ENCODE measurements at places on chromosomes 16 and 17. TPM values are rescaled to one million over a fixed set of nuclear protein-coding genes. Genes with fewer than 3 reads are reported as not detected.

DNA sequence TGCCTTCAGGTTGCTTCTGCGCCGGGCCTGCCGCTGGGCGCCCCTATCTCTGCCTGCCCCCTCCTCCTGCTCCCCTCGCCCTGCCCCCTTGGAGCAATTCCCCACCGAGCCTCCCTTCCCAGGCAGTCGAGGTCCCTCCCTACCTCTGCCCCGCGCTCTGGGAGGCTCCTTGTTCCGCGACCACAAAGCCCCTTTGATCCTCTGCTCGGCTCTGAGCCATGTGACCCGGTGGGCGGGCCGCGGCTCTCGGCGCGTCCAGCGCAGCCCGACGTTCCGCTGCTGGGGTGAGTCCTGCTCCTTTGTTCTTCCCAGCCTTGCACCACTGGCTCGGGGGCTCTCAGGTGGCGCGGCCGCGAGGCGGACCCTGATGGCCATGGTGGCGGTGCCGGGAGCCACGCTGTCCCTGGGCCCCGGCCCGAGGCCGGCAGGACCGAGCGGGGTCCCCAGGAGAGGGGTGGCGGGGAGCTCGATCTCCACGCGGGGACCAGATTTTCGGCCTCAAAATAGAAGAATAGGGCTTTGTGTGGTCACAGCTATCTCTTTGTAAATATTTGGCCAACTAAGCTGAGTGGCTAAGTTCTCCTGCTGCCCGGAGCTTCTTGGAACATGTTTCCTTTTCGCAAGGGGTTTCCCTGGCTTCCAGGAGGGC lies 310.6 kb downstream of the SEC14L1 start:
- H3K27me3 ChIP-seq = no peaks in the 10 kb centered on the region
- peak overlapping the region; percentile 60 for H3K4me3 ChIP-seq
- DNase-seq = peak; percentile 97
- H3K36me3 ChIP-seq = no peaks in the 10 kb centered on the region

DNA sequence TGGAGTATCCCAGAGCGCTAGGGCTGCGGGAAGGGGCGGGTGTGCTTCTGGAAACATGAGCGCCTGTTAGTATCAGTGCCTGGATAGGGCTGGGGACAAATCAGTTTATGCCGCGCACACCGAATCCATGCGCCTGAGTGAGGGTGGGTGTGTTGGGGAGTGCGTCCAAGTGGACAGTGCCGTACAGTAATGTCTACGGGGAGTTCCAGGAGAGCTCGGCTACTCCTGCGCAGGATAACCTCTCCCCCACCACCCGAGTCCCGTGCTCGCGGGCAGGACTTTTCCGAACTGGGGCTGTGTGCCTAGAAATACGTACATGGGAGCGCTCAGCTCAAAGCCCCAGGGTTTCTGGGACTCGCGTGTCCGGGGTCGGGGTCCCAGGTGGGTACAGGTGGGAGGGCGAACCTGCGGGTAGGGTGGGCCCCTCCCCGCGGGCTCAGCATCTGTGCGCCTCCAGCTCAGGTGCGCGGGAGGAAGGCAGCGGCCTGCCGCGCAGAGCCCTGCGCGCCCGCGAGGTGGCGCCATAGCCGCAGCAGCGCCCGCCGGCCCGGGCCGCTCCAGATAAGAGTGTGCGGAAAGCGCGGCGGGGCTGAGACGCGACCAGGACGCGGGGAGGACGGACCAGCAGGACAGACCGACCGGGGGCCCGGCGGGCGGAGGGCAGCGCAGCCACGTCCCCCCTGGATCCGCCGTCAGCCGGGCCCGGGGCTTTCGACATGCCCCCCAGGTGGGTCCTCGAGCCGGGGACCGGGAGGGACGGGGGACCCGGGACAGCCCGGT lies at the start of gene HIC1:
TSS of gene HIC1 (plus strand) at position 592 of the 780 bp plus-strand sequence. CDS start 1,588 bp downstream, outside the sequence.
- no peak for DNase-seq
- no peak within 1 kb of the TSS for H3K27ac ChIP-seq
- no peaks in the 10 kb centered on the region for H3K4me1 ChIP-seq
- no peaks in the 10 kb centered on the region for H3K27me3 ChIP-seq
- H3K4me3 ChIP-seq = no peak within 1 kb of the TSS

DNA sequence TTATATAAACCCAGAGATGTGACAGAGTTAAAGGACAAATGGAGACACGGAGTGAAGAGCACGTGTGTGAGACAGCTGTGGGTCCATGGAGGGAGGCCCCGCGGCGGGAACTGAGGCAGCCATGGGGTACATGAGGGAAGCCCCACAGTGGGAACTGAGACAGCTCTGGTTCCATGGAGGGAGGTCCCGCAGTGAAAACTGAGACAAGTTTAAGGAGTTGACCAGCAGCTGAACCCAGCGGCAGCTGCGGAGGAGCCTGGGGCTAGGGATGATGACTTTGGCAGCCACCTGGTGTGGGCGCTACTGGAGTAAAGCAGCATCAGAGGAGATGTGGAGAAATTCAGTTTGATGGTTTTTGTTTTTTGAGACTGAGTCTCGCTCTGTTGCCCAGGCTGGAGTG lies 185.1 kb downstream of the RPTOR start:
- peak; percentile 99 for DNase-seq
- H3K27me3 ChIP-seq = no peaks in the 10 kb centered on the region
- no peaks in the 10 kb centered on the region for H3K36me3 ChIP-seq

GRCh38 chr16:56102183-56102686 lies 89.1 kb upstream of the GNAO1 start:
- no peak overlapping the region for H3K27ac ChIP-seq
- DNase-seq = peak; percentile 30
- no peaks in the 10 kb centered on the region for H3K4me1 ChIP-seq
- H3K4me3 ChIP-seq = 0 out of 2 replicates have a peak overlapping the region, but pooled peaks have one; percentile 4
- H3K36me3 ChIP-seq = no peaks in the 10 kb centered on the region

- H3K27ac ChIP-seq = no peak overlapping the region
- no peak overlapping the region for H3K4me3 ChIP-seq
- DNase-seq = no peak
- peaks cover 3% of the 10 kb centered on the region for H3K27me3 ChIP-seq
These were observed 185.3 kb downstream of the TMEM132E start for GRCh38 chr17:34764716-34765115.

GRCh38 chr16:71754652-71755051 lies 30.2 kb upstream of the PHLPP2 start:
- H3K4me3 ChIP-seq = no peak overlapping the region
- DNase-seq = no peak
- H3K4me1 ChIP-seq = no peaks in the 10 kb centered on the region
- H3K27ac ChIP-seq = no peak overlapping the region
- H3K36me3 ChIP-seq = peaks cover 18% of the 10 kb centered on the region

- H3K27ac ChIP-seq = no peak overlapping the region
- no peaks in the 10 kb centered on the region for H3K27me3 ChIP-seq
- peaks cover 3% of the 10 kb centered on the region for H3K4me1 ChIP-seq
- H3K36me3 ChIP-seq = no peaks in the 10 kb centered on the region
- DNase-seq = no peak
These were observed 4.6 kb downstream of the RSAD1 start for GRCh38 chr17:50483266-50483665.

DNA sequence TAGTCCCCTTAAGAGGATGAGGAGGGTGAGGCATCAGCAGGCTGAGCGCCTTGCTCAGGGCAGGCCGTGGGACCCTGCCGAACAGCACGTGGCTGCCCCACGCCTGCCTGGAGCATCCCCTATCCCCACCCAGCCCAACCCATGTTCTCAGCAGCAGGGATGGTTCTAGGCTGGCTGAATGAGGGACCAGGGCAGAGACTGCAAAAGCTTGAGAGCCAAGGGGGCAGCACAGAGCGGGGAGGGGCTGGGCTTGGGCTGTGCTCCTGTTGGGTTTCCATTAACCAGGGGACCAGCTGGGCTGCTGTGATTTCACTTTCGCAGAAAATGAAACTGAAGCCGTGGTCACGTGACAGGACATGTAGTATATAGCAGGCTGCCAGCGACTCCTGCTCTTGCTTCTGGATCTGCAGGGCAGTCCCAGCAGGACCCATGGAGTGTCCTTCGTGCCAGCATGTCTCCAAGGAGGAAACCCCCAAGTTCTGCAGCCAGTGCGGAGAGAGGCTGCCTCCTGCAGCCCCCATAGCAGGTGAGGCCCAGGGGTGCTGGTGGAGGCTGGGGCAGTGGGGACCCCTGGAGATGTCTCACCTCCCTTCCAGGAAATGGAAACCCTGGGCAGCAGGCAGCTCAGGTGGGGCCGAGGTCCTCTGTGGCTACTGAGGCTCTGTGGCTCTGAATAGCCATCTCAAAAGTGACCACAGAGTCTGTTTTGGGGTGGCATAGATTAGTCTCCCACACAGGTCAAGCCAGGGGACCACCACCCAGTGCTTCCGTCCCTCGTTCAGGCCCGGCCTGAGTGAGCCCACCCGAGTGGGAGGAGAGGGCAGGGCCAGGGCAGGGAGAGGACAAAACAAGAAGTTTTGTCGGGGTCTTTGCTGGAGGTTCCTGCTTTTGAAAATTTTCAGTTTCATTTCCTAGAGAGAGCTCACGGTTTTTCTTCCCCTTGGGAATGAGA lies 2.9 kb downstream of the RNF213 start:
- H3K4me3 ChIP-seq = no peak overlapping the region
- H3K36me3 ChIP-seq = no peaks in the 10 kb centered on the region
- H3K4me1 ChIP-seq = peaks cover 8% of the 10 kb centered on the region
- H3K27ac ChIP-seq = no peak overlapping the region
- H3K27me3 ChIP-seq = no peaks in the 10 kb centered on the region
- peak; percentile 91 for DNase-seq

Gene FN3K
- total RNA-seq = 2.1 TPM

Gene FBXO39
- total RNA-seq = not detected

DNA sequence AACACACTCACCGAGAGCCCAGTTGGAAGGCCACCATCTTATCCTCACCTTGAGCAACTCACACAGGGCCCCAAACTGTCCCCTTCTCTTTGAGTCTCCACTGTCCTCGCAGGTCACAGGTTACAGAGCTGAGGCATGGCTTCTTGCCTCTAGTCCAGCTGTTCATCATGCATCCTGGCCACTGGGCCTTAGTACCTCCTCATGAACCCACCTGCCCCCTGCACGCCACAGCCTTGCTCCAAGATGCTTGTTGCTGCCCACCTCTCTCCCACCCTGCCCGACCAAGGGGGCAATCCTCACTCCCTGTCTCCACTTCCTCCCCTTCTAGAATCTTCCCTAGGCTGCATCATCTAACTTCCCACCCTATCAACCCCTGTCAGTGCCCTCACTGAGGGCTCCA lies 17.1 kb downstream of the CDH5 start:
- H3K4me3 ChIP-seq = no peak overlapping the region
- H3K27me3 ChIP-seq = no peaks in the 10 kb centered on the region
- no peak for DNase-seq
- H3K27ac ChIP-seq = peak overlapping the region; percentile 80

GRCh38 chr16:81523387-81524115 lies 78.9 kb downstream of the CMIP start:
- no peaks in the 10 kb centered on the region for H3K27me3 ChIP-seq
- no peak overlapping the region for H3K4me3 ChIP-seq
- DNase-seq = no peak
- no peaks in the 10 kb centered on the region for H3K4me1 ChIP-seq
- no peaks in the 10 kb centered on the region for H3K36me3 ChIP-seq

- H3K36me3 ChIP-seq = no peaks in the 10 kb centered on the region
- peak; percentile 84 for DNase-seq
- H3K27ac ChIP-seq = peak overlapping the region; percentile 12
- peak overlapping the region; percentile 44 for H3K4me3 ChIP-seq
- H3K27me3 ChIP-seq = no peaks in the 10 kb centered on the region
These were observed 5.7 kb downstream of the DLG4 start for GRCh38 chr17:7213895-7214299.

Gene PRSS36
- 0.51 TPM for total RNA-seq

Gene UBE2Z
- 62.2 TPM for total RNA-seq

- DNase-seq = no peak
- no peak within 1 kb of the TSS for H3K4me3 ChIP-seq
- H3K27ac ChIP-seq = no peak within 1 kb of the TSS
- H3K27me3 ChIP-seq = peaks cover 19% of the 10 kb centered on the region
- no peaks in the 10 kb centered on the region for H3K4me1 ChIP-seq
These were observed at the start of gene SLC5A10 for GRCh38 chr17:18951941-18952842. Gene SLC5A10 (plus strand): TSS chr17:18952165. CDS start chr17:18952206, 41 bp downstream.

DNA sequence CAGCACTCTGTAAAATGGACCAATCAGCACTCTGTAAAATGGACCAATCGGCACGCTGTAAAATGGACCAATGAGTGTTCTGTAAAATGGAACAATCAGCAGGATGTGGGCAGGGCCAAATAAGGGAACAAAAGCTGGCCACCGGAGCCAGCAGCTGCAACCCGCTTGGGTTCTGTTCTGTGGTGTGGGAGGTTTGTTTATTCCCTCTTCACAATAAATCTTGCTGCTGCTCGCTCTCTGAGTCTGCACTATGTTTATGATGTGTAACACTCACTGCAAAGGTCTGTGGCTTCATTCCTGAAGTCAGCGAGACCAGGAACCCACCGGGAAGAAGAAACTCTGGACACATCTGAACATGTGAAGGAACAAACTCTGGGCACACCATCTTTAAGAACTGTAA lies 20.5 kb downstream of the TMEM100 start:
- H3K4me1 ChIP-seq = peaks cover 20% of the 10 kb centered on the region
- no peaks in the 10 kb centered on the region for H3K27me3 ChIP-seq
- H3K36me3 ChIP-seq = no peaks in the 10 kb centered on the region
- H3K4me3 ChIP-seq = no peak overlapping the region
- H3K27ac ChIP-seq = no peak overlapping the region

GRCh38 chr17:65749479-65749878 lies 188.0 kb upstream of the AXIN2 start:
- no peak for DNase-seq
- no peak overlapping the region for H3K27ac ChIP-seq
- peaks cover 5% of the 10 kb centered on the region for H3K36me3 ChIP-seq
- H3K4me3 ChIP-seq = no peak overlapping the region

Gene SRL
- total RNA-seq = 71.0 TPM

Gene CDH13
- total RNA-seq = 34.5 TPM

Gene KIF2B
- total RNA-seq = not detected

DNA sequence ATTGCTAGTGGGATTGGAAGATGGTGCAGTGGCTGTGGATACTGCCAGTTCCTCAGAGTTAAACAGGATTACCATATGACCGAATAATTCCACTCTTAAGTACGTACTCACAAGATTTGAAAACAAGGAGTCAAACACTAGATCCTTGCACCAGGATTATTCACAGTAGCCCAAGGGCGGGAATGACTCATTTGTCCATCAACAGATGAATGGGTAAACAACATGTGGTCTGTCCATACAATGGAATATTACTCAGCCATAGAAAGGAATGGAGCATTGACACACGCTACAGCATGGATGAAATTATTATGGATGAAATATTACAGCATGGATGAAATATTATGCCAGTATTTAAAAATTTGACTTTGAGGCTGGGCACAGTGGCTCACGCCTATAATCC lies 9.1 kb upstream of the MAPK8IP3 start:
- no peak overlapping the region for H3K27ac ChIP-seq
- H3K4me3 ChIP-seq = no peak overlapping the region
- no peaks in the 10 kb centered on the region for H3K4me1 ChIP-seq
- H3K27me3 ChIP-seq = no peaks in the 10 kb centered on the region

Measured in SJCRH30 (cell line).